Central memory CD8-positive, alpha-beta T cell (primary cell): ENCODE measurements at places on chromosomes 5 and 9.

DNA sequence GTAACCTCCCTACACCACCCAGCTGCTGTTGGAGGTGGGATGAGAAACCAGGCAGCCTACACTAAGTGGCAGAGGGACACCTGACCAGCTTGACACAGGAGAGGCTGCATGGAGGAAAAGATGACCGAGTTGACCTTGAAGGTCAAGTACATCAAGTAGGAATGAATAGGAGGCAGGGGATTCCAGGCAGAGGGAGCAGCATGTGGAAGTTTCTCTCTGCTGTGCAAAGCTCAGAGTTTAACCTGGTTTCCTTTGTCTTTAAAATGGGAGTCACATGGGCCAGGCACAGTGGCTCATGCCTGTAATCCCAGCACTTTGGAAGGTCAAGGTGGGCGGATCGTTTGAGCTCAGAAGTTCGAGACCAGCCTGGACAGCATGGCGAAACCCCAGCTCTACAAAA is 32.6 kb downstream of the SPRY4 start:
- no peak for DNase-seq

DNA sequence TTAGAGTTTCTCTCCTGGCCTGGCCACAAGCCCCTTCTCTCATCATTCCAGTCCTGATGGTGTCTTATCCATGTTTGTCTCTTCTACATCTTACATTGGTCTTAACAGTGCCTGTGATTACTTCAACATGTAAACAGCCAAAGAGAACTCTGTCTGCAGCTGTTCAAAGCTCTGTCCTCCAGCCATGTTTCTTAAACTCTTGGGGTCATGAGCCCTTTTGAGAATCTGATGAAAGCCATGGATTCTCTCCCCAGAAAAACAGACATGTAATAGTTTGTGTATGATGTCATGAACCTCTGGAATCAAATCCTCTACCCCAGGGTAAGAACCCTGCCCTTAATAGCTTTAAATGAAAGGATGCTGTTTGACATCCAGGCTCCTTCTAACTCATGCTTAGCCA is 30.1 kb downstream of the MAMDC2 start:
- no peak for DNase-seq

DNA sequence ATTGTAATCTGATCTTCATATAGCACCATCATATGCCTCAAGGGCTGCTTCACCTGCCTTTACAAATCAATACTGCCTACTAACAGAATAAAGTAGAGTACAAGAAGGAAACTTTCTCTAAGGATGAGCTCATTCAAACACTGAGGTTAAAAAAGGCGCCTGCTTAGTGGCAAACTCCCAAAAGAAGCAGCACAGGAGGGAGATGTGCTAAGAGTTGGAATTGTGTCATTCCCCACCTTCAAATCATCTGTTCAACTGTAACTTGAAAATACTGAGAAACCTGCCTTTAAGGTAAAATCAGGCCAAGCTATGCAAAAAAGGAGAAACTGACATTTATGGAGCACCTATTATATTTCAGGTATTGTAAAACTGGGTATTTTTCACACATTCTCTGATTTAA is 560.6 kb downstream of the PTPRD start:
- no peak for DNase-seq

DNA sequence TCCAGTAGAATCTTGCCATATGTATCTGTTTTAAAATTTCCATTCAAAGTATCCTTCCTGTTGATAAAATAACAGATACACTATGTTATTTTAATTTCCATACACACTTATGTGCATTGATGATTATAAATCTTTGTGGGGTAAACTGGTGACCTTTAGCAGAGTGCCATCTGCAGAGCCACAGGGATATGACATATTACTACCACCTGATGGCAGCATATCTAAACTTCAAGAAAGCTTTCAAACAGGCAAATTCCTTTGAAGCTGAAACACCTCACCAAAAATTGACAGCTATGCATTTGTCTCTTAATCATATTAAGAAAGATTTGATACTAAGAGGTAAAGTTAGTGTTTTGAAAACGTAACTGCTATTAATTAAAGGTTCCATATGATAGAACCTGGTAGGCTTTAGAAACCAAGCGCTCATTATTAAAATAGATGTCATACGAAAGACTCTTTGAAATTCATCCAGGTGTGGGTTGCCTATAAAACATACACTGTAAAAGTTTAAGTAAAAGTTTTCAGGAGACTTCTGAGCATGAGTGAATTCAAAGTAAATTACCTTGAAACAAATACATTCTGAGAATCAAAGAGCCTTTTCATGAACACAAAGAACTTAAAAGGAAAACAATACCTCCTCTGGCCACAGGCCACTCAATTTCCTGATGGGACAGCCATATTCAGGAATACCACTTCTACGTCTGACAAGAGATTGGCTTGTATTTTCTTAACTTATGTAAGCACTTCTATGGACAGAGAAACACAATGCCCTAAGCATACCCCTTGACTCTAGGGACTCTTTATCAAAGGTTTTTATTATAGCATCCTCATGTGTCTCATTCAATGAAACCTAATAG is 93.3 kb downstream of the KIAA0825 start:
- no peak for DNase-seq

DNA sequence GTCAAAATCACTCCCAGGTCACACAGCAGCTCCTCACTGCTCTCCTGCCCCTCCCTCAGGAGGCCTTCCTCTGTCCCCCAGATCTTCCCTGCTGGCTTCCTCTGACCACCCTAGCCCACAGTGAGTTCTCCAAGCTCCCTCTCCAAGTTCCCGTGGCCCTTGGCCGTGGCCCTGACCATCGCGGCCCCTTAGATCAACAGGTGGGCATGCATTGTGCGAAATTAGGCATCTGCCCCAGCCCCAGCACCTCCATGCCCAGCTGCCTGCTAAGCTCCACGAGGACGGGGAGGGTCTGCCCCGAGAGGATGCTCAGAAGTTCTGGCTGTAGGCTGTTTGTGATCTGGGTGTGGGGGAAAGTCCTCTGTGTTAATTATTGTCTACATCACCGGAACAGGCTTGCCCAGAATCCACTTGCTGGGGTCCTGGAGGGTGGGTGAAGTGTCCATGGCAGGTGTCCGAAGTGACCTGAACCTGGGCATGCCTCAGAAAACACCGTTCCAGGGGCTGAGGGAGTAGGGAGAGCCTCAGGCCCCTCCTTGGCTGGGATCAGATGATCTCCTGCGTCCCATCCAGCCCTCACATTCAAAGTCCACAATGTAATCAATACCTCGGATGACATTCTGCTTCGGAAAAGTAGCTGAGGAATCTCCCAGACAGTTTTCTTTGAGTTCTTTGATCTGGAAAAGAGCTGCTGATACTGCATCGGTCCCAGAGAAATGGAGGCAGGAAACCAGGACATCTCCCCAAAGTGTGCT is 194.8 kb downstream of the PAX5 start:
- no peak for DNase-seq

- DNase-seq, result no peak
Measured at GRCh38 chr5:34511915-34512314, 144.2 kb upstream of the RAI14 start.

DNA sequence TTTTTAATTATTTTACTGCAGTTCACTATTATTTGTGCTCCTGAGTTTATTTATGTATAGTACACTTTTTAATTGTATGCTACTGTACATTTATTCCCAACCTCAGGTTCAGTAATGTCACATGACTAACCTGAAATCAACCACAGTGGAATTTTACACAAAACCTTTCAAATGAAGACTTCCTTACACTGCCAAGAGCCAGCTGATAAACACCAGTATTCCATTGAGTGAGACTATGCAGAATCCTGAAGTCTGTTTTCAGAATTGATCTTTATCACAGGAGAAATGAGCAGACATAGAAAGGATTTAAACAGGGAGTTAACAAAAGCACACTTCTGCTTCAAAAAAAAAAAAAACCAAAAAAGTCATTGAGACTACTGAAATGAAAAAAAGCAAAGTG is 219.5 kb downstream of the PRR16 start:
- DNase-seq, result no peak

- DNase-seq, result no peak
Measured at GRCh38 chr5:132001647-132002561, 9.6 kb downstream of the ACSL6 start.

GRCh38 chr9:37032713-37033112 is 1.4 kb downstream of the PAX5 start:
- no peak for DNase-seq

DNA sequence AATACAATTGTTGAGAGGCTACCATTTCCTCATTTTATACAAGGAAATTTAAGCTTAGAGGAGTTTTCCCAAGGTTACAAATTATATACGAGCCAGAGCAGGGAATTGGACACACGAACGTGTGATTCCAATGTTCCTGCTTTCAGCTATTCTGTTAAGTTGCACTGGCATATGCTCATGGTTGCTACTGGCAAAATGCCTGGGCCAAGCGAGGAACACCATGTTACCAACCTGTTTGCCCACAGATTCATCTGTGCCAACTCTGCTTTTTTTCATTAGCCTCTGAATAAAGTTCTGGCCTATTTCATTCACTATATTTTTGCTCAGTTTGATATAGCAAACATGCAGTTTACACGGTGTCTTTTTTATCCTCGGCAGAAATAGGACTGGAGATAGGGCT is 5.1 kb upstream of the C5orf46 start:
- no peak for DNase-seq

DNA sequence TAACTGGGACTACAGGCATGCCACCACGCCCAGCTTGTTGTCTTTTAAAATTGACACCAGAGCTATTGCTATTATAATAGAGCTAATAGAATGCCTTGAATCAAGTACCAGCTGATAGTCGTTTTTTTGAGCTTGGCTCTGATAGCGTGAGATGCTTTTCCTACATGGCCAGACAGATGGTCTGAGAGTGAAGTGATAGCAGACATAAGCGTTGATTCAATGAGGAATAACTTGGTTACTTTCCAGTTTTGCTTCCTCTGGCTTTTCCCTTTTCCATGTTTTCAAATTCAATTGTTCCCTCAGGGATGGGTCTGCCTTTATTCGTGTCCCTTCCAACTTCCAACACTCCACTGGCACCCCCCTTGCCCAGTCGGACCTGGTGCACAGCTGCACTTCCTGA is 15.4 kb downstream of the AGXT2 start:
- no peak for DNase-seq

DNA sequence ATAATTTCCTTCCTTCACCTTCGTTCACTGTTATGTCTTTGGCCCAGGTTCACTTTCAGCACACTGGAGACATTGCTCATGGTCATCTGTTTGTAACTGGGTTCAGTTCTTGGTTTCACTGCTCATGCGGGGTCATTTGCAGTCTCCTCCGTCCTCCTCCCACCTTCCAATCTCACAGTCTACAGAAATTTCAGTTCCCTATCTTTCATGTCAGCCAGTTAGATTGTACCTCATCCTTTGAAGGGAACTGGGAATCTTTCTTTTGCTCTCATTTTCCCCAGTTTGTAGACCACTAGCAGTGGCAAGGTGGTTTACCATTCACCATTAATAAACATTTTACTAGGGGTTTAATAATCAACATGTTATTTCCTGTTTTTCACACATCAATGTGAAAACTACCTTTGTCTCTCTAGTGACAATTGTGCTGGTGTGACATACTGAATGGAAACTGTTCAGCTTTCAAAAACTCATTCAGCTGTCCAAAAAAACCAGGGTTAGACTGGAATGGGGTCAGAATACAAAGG is 100.9 kb upstream of the IL6ST start:
- no peak for DNase-seq

DNA sequence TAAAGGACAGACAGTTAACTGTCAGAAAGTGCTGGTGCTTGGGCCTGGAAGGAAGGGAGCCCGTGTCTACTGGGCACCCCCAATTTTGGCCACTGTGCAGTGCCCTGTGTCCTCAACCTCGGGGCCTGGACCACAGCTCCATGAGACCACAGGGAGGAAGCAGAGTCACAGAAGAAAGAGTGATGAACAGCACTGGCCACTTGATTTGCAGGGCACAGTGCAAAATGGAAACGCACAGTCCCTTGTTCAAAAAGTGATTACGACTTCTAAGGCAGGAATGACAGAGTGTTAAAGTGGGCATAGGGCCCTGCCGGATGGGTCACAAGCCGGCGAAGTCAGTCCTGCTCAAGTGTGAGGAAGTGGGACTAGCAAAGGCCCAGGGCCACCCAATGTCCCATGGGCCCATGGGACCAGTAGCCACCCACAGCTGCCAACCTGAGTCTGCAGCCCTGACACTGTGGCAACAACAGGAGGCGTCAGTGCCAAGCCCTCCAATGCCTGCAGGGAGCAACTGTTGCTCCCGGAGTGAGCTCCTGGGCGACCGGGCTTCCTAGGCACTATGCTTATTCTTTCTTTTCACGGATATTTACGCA is 85.4 kb downstream of the ADAMTS2 start:
- DNase-seq, result no peak

GRCh38 chr5:175809531-175810121 is 61.8 kb upstream of the CPLX2 start:
- no peak for DNase-seq

- no peak for DNase-seq
Measured at GRCh38 chr9:16645970-16646369, 224.5 kb downstream of the BNC2 start.

DNA sequence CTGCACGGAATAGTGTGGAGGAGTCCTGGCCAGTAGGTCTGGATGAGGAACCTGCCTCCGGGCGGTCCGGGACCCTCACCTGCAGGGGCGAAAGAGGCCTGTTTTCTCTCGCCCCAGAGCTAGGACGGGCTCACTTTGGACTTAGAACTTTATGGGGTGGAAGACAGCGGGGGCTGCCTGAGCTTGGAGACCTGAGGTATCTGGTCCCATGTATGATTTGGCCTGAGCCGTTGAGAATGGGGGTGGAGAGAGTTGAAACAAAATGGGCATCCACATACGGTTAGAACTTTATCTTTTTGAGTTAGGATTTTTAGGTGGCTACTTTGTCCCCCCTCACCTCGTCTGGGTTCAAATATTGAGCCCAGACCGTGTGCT is 681 bp upstream of the ETF1 start:
- DNase-seq, result no peak

DNA sequence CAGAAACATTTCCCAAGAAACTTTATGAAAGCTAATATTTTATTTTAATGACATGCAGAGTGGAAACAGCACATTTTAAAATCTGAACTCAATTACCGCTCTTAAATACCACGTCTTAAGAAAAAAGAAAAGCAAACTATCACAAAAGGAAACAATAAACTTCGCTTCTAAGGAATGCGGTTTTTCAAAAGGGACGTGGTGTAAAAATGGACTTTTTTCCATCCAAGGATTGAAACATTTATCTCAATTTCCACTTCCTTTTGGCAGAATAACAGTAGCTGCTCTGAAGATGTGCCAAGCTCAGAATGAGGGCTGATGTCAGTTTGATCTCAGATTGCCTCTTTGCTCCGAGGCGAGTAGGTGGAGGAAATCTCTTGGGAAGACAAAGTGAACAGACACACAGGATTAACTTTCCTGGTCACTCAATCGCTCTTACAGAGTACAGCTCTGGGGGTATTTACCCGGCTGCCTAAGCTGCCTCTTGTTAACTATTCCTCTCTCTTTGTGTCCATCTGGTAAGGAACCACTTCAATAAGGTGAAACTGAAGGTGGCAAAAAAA is 158.5 kb downstream of the TRPM6 start:
- no peak for DNase-seq
